Left kidney (tissue), 8 donors: ENCODE measurements at places on chromosomes 1 and 21. TPM values are rescaled to one million over a fixed set of nuclear protein-coding genes. Genes with fewer than 3 reads are reported as not detected.

The CFHR4 gene
- polyA plus RNA-seq = not detected

The SGIP1 gene
- polyA plus RNA-seq = 18.4 TPM

The GSTM1 gene
- polyA plus RNA-seq = 115 TPM

GRCh38 chr1:108814343-108815125 lies 42.4 kb downstream of the AKNAD1 start:
- DNase-seq = no peak

GRCh38 chr1:206080026-206080820 lies 27.2 kb downstream of the RHEX start:
- no peak for DNase-seq

DNA sequence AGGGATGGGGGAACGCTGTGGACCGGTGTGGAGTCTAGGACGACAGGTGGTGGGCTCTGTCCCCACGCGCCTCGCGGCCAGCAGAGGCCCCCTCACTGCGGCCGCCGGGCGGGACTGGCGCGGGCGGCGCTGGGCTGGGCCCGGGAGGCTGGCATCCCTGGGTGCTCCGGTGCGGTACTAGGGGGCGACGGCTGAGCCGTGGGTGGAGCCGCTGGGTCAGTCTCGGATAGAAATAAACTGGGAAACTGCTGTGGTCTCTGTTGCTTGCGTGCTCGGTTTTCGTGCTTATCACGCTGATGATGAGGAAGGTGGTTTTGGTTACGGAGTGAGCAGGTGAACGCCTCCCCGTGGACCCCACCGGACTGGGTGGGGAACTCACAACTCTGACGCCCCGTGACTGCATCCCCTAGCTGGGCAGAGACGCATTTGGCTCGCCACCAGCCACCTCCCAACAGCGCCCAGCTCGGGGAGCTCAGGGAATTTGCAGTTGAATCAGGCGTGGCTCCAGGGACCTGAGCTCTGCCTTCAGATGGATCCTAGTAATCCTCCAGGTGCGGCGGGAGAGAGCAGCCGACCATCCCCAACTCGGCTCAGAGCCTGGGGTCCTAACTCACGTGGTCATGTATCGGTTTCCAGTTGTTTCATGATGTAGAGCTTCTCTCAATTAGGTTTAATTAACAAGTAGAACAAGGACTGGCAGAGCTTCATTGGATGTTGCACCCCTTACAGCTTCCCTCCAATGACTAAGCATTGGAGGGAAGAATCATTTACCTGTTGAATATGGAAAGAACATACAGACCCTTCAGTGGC lies 32.1 kb downstream of the HSD17B7 start:
- DNase-seq = no peak

DNA sequence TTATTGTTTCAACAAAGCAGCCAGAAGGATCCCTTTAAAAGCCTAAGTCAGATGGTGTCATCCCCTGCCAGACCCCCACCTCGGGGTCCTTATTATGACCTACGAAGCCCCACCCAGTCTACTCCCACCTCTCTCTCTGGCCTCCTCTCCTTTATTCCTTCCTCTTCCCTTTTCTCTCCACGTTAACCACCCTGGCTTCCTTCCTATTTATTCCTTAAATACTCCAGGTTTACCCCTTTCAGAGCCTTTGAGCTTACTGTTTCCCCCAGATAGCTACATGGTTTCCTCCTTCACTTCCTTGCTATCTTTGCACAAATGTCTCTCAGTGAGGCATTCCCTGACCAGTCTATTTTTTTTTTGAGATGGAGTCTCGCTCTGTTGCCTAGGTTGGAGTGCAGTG lies 12.0 kb upstream of the SLC9A1 start:
- DNase-seq = no peak

DNA sequence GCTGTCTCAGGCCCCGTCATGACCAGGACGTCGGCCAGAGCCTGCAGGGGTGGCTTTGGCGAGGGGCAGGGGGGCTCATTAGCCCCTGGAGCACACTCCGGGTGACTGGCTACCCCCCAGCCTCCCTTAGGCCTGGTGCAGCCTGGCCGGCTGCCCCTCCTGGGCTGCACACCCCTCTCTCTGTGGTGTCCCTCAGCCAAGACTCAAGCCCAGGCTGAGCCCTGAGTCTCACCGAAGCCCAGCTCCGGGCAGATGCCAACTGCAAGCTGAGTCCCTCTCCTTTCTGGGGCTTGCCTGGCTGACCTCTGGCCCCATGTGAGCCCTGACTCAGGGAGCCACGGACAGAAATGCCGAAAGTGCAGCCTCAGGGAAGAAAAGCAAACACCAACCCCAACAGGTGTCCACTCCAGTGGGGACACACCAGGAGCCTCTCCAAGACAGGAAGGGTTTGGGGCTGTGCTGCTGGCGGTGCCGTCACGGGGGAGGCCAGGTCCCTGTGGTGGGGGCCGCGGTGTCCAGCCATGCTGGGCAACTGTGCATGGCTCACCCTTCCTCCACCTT lies 5.3 kb upstream of the IBA57 start:
- DNase-seq = no peak

- no peak for DNase-seq
Measured at GRCh38 chr1:111191496-111191895, 8.9 kb downstream of the DENND2D start.

DNA sequence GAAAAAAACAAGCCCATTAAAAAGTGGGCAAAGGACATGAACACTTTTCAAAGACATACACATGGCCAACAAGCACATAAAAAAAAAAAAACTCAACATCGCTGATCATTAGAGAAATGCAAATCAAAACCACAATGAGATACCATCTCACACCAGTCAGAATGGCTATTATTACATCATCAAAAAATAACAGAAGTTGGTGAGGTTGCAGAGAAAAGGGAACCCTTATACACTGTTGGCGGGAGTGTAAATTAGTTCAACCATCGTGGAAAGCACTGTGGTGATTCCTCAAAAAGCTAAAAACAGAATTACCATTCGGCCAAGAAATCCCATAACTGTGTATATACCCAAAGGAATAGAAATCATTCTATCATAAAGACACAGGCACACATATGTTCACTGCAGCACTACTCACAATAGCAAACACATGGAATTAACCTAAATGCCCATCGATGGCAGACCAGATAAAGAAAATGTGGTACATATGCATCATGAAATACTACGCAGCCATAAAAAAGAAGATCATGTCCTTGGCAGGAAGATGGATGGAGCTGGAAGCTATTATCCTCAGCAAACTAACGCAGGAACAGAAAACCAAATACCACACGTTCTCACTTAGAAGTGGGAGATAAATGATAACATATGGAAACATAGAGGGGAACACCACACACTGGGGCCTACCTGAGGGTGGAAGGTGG lies 70.1 kb downstream of the INTS7 start:
- DNase-seq = no peak

DNA sequence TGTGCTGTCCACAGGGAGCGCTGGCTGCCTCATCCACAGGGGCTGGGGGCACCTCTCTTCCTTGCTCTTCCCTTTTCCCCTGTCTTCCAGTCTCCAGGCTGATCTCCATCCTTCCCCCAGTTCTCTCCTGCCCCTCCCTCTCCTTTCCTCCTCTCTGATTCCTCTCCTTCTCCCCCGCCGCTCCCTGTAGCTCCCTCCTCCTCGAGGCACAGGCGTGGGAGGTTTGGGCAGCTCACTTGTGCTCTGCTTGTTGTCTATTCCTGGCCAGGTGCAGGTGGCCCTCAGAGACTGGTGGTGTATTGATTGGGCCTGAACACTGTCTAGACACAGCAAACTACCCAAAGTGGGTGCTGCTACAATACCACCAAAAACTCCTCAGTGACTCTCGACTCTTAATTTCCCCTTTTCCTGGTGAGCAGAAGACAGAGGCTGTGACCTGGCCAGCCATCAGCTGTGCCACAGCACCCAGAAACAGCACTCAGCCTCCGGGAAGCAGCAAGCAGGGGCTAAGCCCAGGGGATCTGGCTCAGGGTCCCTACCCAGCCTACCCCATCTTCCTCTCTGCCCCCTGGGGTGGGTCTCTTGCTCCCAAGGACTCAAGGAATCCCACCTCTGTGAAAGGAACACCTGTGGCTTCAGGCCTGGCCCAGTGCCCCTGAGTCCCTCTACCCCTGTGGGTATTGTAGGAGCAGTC lies 93.3 kb downstream of the DDX20 start:
- DNase-seq = no peak

DNA sequence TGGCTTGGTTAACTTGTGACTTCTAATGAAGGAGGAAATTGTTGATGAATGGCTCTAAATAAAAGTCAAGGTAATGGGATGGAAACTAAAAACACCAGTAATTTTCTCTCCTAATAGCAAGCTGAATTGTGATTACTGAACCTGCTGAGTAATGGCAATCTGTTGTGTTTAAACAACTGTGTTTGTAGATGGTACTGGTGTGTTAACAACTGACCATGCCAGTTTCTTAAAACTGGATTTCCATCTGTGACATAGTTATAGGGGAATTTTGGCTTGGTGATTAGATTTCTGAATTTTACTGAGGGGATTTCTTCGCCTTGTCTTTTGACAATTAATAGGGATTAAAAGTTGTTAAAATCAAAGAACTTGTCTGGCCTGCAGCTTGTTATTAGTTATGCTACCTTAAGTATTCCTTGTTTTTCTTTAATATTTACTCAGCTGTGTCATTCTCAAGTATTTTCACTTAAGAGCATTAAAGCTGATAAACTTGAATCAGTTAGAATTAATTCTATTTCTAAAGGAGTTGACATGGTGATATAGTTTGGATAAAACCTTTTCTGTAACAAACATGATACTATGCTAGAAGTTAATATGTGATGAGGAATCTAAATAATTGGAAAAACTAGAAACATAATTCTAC lies 7.9 kb upstream of the ERO1B start:
- no peak for DNase-seq

DNA sequence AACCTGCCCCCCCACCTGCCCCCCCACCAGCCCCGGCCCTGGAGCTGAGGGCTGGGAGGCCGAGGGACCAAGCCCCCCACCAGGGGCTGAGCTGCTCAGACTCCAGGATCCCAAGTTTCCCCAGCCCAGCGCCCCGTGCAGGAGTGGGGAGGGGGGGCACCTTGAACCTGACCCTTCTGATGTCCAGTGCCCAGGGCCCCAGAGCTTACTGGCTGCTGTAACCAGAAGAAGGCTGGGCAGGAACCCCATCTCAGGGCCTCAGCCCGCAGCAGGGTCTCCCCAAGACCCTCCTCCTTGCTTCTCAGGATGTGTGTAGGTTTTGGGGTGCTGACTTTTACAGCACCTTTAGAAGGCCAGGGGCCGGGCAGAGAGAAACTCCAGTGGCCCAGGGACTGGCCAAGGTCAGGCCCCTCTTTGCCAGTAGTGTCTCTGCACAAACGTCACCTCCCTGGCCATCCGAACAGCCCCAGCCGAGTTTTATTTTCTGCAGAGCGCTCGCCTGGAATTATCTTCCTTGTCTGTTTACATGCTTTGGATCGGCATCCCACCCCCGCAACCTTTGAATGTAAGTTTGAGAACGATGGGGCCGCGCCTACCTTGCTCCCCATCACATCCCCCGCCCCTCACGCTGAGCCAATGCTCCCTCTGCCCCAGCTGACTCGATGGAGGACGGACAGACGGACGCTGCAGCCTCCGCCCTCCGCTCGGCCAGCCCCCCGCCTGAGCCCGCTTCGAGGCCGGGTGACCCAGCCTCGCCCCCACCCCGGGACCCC lies 70.1 kb upstream of the CASZ1 start:
- no peak for DNase-seq

- DNase-seq = peak; percentile 63
Measured at GRCh38 chr1:180482425-180483275, 19.7 kb downstream of the ACBD6 start.

- no peak for DNase-seq
Measured at GRCh38 chr21:35475762-35476161, 426.7 kb upstream of the RUNX1 start.

- no peak for DNase-seq
Measured at GRCh38 chr1:25257196-25257595, 9.9 kb upstream of the RSRP1 start.

- DNase-seq = no peak
Measured at GRCh38 chr1:25837262-25837875, 17.6 kb downstream of the MTFR1L start.

- no peak for DNase-seq
Measured at GRCh38 chr1:36966242-36966641, 68.1 kb downstream of the GRIK3 start.

GRCh38 chr1:202319381-202320080 lies 22.2 kb downstream of the UBE2T start:
- DNase-seq = no peak

DNA sequence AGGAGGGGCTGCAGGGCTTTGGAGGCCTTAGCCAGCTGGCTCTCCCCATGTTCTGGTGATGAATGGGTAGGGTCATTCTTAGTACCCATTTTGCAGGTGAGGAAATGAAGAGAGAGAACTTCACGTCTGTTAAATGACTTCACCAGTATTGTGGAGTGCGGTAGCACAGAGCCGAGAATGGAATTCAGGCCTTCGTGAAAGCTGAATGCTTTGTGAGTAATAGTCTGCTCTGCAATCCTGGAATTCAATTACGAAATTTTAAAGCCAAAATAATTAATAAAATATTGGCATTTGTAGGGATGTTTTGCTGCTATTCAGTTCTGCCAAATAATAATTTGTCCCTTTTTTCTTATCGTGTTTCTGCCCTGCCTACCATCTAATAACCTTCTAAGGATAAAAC lies 197.7 kb downstream of the GREM2 start:
- no peak for DNase-seq

DNA sequence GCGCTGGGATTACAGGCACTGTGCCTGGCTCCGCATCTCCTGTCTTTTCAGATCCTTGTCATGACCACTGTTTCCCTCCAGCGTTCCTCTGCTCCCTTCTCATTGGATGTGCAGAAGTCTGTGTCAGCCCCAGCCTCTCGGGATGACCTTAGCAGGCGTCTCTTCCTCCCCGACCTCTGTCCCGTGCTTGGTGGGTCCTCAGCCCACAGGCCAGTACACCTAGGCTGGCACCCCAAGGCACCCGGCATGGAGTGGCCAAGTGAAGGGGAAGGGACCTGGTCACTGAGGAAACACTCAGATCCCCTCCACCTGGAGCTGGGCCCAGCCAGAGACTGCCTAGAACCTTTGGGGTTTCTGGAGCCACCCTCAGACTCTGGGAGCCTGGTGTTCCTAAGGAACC lies 2.4 kb upstream of the CLCNKB start:
- no peak for DNase-seq

GRCh38 chr1:43529206-43529731 lies 1.4 kb upstream of the PTPRF start:
- DNase-seq = peak; percentile 85

- DNase-seq = no peak
Measured at GRCh38 chr1:98327220-98327861, 334.2 kb upstream of the SNX7 start.

DNA sequence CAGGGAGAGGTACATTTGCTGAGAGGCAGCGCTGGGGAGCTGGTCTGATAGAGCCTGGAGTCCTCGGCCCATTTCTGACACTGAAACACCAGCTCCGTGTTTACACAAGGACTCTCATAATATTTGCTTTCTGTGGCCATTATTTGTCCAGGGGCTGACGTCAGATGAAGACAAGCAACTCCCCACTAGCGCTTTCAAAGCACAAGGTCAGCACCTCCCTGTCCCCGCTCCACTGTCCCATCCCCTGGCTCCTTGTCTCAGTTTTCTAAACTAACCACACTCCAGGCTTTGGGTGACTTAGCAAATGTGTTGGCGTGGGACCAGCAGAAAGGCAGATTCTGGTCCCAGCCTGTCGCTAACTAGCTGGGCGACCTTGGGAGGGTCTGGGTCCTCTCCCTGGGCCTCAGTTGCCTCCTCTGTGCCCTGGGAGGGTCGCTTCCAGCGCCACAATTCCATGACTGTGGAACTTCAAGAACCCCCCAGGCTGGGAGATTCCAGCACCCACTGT lies 37.4 kb upstream of the ZBTB40 start:
- peak; percentile 74 for DNase-seq
